ENCODE measurements at places on chromosomes 7 and 10.
A peak's percentile ranks its signal among the peaks of the same experiment; 100 is the strongest.

DNA sequence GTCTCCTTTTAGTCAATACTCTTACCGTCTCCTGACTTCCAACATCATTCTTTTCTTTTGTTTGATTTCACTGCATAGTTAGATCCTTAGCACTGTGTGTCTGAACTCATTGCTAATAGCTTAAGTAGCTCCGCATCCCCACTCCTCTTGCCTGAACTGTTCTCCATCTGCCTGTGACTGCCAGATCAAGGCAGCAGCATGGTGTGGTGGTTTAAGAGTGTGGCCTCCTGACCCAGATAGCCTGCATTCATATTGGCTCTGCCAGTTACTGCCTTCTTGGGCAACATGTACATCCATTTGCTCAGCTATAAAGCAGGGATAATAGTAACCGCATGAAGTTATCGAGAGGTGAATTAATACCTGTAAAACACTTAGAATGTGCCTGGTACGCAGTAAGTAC lies 50.8 kb downstream of the SUFU start:
- DNase-seq, result no peak

- no peak for DNase-seq
Measured at GRCh38 chr10:132702601-132703418, 83.1 kb downstream of the NKX6-2 start.

DNA sequence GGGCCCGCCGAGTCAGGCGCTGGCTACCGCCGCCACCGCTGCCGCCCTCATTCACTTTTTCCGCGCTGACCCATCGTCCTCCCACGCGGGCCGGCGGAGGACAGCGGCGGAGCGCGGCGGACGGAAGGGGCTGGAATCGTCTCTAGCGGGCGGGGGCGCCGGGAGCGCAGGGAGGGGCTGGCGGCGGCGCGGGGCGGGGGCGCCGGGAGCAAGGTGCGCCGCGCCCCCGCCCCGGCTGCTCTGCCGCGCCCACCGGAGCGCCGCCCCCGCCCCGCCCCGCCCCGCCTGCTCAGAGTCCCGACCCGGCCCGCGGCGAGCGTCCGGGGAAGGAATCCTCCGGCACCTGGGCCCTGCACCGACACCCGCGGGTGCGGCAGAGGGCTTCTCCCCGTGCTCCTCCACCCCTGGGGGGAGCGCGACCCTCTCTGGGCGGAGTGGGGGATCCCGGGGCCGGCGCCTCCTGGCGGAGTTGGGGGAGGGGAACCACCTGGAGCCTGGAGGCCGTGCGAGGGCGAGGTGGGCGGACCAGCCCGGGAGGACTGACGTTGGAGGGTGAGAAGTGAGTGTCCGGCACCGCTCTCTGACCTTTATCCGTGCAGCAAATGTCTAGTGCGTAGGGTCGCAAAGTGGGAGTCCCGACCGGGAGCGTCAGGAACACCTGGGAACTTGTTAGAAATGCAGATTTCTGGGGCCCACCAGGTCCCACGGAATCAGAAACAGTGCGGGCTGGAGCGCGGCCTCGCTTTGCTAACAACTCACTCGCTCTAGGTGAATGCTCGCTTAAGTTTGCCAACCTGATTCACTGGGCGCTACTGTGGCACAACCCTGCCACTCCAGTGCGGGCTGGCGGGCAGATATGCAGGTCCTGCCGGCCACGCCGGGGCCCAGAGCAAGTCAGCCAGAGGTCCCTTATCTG lies at the start of gene COBL:
TSS of gene COBL (minus strand) at position 144 of the 916 bp plus-strand sequence. CDS start 176 bp downstream, outside the sequence.
- no peak for DNase-seq

DNA sequence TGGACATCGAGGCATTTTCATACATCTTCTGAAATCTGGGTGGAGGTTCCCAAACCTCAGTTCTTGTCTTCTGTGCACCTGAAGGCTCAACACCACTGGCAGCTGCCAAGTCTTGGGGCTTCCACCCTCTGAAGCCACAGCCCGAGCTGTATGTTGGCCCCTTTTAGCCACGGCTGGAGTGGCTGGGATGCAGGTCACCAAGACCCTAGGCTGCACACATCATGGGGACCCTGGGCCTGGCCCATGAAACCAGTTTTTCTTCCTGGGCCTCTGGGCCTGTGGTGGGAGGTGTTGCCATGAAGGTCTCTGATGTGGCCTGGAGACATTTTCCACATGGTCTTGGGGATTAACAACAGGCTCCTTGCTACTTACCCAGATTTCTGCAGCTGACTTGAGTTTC lies 62.1 kb downstream of the INPP5A start:
- DNase-seq, result no peak

DNA sequence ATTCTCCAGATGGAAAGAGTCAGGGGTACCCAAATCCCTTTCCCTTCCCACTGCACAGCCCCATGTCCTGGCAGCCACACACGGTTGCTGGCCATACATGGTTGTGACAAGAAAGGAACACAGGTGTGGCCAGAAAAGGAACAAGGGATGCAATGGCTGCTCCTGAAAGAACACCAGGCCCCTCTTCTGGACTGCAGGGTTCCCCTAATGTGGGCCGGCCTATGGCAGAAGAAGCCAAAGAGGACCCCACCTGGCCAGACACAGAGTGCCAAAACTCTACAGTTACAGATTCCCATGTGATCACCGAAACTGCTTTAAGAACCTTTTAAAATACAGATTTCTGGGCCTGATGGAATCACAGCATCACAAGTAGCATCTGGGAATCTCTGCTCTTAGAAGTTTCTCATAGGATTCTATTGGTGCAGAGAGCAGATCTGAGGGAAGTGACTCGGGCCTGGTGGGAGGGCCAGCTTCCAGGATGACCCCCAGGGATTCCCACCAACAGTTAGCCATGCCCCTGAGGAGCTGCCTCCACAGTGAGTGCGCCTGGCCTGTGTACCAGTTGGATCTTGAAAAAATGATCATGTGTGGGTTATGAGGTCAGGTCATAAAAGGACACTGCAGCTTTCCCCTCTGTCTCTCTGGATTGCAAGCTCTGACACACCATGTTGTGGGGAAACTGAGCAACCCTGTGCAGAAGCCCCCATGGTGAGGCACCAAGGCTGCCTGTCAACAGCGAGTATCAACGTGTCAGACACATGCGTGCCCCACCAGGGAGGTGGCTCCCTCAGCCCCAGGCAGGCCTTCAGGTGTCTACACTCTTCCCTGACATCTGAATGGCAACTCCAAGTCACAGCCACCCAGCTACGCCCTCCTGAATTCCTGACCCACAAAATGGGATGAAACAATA lies 89.6 kb upstream of the LANCL2 start:
- no peak for DNase-seq

DNA sequence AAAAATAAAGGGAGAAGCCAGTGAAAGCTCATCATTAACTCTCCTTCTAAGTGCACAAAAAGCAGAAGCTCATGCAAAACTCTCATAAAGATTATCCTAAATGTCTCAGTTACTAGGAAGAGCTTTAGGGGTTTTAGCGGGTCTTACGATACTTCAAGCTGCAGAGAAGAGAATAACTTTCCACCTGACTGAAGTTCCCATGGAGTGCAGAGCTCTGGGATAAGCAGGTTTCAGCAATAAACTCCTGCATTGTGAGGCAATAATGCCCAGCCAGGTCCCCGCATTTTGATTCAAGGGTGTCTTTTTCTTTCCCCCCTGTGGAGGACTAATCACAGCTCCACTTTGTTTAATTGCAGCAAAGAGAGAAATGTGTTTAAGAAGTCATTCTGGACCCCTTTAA lies 241.9 kb upstream of the SP8 start:
- DNase-seq, result no peak

- no peak for DNase-seq
Measured at GRCh38 chr10:77311186-77311585, 326.4 kb downstream of the KCNMA1 start.

- no peak for DNase-seq
Measured at GRCh38 chr10:132960071-132960472, 17.7 kb upstream of the CFAP46 start.

- peak; percentile 67 for DNase-seq
Measured at GRCh38 chr10:6642876-6643275, 62.8 kb upstream of the PRKCQ start.

GRCh38 chr10:16644146-16644545 lies 122.5 kb upstream of the C1QL3 start:
- no peak for DNase-seq

DNA sequence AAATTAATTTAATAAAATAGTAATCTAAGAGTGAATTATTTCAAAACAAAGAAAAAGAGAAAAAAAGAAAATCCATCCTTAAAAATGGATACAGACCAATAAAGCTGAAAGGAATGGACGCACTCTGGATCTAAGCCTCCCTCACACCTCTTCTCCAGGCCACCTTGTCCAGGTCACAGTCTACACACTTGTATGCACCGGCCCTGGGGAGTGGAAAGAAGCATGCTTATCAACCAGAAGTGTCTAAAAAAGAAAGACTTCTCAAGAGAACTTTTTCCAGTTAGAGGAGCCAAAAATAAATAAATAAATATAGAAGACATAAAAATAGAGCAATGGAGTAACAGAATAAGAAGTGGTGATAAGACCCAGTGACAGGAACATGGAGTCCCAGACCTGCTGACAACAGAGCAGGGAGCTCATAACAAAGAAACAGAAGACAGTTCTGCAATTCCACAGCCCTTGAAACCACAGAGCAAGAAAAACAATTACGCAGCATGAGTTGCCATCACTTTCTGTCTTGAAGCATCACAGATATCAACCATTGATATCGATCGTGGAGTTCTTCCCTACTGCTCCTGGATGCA lies 311.7 kb upstream of the NFE2L3 start:
- no peak for DNase-seq

- DNase-seq, result peak; percentile 37
Measured at GRCh38 chr10:22345301-22346095, at the start of gene SPAG6. SPAG6 (plus strand) TSS chr10:22345496; CDS start chr10:22345612, 116 bp downstream.

- no peak for DNase-seq
Measured at GRCh38 chr7:112540839-112541577, 60.2 kb downstream of the LSMEM1 start.

- no peak for DNase-seq
Measured at GRCh38 chr7:1460821-1461645, 1.8 kb upstream of the MICALL2 start.

DNA sequence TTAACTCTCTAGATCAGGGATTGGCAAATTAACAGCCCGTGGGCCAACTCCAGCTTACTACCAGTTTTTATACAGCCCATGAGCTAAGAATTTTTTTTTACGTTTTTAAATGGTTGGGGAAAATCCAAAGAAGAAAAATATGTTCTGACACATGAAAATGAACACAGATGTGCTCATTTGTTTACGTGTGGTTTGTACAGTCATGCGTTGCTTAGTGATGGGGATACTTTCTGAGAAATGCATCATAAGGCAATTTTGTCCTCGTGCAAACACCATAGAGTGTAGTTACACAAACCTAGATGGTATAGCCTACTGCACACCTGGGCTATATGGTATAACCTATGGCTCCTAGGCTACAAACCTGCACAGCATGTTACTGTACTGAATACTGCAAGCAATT lies 8.3 kb upstream of the SMKR1 start:
- no peak for DNase-seq

DNA sequence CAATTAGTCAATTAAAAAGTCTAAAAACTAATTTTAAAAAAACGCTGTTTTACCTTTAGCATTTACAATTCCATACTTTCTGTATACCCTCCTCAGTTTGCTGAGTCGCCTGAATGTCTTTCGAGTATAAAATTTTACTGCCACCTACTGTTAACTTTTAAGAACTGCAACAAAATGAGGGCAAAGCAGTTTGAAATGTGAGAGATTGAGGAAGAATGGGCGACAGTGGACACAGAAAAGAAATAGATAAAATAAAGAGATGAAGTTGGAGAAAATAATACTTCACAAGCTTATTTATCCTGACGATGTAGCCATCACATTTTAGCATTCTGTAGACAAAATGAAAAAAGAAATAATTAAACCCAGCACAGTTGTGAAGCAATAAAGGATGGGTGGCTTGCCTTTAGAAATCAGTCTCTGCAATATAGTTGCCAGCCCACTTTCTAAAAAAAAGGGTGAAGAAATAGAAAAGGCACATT lies 110.8 kb upstream of the PTN start:
- no peak for DNase-seq

DNA sequence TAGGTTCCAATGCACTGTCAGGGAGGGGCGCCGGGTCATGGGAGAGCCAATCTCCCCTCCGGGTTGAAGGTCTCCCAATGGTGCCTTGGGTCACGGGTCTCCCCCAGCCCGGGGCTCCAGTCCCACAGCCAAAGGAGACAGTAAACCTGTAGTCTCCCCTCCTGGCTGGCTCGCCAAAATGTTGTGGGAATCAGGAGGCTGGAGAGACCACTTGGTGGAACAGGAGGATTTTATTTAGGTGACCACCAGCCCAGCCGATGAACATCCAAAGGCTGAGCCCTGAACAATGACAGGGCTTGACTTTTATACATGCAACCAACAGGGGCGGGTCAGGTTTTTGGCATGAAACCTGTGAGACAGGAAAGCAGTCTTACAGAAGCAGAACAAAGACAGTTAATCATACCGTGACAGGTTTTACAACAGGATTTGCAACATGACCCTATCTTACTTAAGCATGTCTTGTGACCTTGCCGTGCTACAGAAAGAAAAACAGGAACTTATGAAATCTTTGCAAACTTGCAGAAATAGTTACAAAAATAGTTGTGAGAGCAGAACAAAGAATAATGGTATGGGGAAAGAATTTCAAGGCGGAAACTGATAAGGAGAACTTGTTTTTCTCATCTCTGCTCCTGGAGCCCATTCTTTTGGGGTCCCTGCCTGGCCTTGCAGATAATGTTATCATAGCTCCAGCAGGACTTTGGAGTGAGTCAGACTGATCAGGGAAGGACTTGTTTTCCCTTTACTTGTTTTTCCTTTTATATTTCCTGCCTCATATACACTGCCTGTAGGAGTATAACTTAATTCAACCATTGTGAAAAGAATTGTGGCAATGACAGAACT lies 7.1 kb downstream of the ERV3-1 start:
- DNase-seq, result peak; percentile 26

DNA sequence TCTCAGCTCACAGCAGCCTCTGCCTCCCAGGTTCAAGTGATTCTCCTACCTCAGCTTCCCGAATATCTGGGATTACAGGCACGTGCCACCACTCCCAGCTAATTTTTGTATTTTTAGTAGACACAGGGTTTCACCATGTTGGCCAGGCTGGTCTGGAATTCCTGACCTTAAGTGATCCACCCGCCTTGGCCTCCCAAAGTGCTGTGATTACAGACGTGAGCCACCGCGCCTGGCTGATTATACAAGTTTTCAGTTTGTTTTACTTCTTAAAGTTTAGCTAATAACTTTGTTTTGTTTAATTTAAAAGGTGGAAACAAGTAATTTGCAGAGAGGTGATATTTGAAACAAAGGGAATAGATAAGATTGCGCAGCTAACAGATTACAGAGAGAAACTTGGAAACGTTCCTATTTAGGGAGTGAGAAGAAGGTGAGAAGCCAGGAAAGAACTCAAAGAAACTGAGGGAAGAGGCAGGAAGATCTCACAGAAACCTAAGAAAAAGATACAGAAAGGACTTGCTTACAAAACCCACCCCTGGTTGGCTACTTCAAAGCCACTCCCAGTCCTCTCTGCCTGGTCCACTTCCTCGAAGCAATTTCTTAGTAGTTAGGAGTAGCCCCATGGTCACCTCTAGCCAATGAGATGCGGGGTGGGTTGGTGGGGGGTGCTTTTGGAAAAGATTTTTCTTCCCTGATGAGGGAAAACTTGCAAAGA lies 15.0 kb upstream of the PDLIM1 start:
- no peak for DNase-seq

GRCh38 chr7:25731068-25731845 lies 420.7 kb upstream of the NFE2L3 start:
- no peak for DNase-seq

GRCh38 chr7:132977234-132977633 lies 104.7 kb downstream of the CHCHD3 start:
- DNase-seq, result no peak
